Activated CD8-positive, alpha-beta memory T cell treated with anti-CD3 and anti-CD28 coated beads for 48 hours (primary cell): ENCODE measurements at places on chromosomes 2 and 18.

DNA sequence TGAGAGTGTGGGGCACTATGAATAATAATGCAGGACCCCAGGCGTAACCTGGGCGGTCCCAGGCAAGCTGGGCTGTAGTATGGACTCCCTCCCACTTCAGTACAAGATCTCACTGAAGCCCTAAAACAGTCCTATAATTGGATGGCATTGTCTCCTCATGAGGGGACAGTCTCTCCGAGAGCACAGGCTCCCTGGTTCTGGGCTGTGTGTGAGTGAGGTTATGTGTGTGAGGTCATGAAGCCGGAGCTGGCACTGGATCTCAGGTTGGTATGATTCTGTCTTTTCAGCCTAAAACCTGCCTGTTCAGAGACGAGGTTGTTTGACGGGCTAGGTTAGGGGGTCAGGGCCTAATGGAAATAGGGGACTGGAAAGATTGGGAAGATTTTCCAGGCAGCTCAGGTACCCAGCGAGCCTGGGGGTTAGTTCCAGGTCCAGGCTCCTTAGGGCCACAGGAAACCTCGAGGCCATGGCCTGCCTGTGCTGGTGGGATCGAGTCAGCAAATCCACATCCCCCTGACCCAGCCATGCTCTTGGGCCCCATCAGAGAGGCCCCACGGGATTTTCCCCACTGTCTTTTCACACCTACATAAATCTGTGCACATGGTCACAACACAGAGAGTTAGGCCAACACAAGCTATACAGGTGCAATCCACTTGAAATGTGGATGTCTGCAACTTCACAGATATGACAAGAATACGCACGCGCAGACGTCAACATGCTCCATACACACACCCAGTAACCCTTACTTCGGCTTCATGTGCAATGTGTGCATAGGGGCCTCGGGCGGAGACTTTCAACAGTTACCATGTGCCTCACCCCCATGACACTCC lies 94.8 kb downstream of the INHBB start:
- no peak for DNase-seq

- no peak for DNase-seq
Measured at GRCh38 chr2:224734949-224735348, 18.8 kb upstream of the CCDC195 start.

- DNase-seq: no peak
Measured at GRCh38 chr2:1804351-1804771, 60.0 kb upstream of the PXDN start.

- no peak for DNase-seq
Measured at GRCh38 chr2:22397847-22398246, 987.1 kb upstream of the KLHL29 start.

- DNase-seq: no peak
Measured at GRCh38 chr18:11809895-11810294, 41.3 kb upstream of the CHMP1B start.

DNA sequence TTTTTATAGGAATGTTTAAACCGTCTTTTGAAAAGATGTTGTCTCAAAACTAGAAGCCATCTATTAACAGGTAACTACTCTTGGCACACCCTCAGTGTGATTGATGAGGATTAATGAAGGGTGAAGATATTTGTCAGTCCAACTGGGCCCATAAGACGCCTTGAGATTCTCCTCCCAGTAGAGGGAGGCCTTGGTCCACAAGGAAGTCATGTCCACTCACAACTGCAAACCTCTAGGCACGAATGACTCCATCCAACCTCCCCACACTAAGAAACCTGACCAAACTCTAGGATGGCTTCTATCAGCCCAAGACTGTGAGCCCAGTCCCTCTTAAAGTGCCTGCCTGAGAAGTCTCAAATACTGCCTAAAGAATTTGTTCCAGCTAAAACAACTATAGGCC lies 19.2 kb upstream of the GRP start:
- DNase-seq: no peak

GRCh38 chr18:23077493-23078256 lies 57.6 kb upstream of the CABLES1 start:
- no peak for DNase-seq

DNA sequence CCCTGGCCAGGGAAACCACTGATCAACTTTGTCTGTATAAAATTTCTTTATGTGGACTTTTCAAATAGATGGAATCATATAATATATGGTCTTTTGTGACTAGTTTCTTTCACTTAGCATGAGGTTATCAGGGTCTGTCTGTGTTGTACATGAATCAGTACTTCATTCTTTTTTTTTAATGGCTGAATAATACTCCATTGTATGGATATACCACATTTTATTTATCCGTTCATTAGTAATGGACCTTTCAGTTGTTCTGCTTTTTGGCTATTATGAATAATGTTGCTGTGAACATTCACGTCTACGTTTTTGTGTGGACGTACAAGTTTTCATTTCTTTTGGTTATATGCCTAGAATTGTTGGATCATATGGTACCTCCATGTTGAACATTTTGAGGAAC lies 69.1 kb upstream of the GAREM2 start:
- DNase-seq: no peak

DNA sequence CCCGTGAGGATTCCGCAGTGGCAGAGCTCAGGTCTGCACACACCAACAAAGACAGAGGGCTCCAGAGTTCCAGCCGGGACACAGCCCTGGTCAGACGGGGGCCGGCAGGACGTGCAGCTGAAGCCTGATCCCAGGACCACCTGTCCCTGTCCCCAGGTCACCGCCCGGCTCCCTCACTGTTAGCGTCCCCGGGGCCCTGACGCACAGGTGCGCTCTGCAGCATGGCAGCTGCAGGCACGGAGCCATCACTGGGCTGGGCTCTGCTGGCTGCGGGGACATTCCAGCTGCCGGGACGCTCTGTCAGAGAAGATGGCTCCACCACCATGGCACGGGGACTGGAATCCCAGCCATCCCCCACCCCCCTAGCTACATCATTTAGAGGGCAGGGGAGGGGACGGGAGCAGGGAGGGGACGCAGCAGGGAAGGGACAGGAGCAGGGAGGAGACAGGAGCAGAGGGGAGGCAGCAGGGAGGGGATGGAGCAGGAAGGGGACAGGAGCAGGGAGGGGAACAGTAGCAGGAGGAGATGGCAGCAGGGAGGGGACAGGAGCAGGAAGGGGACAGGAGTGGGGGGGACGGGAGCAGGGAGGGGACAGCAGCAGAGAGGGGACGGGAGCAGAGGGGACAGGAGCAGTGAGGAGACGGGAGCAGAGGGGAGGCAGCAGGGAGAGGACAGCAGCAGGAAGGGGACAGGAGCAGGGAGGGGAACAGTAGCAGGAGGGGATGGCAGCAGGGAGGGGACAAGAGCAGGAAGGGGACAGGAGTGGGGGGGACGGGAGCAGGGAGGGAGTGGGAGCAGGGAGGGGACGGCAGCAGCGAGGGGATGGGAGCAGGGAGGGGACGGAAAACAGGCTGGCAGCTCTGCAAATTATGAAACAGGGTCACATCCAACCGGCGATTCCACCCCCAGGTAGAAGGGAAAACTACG lies 39.8 kb downstream of the SLC66A2 start:
- no peak for DNase-seq

DNA sequence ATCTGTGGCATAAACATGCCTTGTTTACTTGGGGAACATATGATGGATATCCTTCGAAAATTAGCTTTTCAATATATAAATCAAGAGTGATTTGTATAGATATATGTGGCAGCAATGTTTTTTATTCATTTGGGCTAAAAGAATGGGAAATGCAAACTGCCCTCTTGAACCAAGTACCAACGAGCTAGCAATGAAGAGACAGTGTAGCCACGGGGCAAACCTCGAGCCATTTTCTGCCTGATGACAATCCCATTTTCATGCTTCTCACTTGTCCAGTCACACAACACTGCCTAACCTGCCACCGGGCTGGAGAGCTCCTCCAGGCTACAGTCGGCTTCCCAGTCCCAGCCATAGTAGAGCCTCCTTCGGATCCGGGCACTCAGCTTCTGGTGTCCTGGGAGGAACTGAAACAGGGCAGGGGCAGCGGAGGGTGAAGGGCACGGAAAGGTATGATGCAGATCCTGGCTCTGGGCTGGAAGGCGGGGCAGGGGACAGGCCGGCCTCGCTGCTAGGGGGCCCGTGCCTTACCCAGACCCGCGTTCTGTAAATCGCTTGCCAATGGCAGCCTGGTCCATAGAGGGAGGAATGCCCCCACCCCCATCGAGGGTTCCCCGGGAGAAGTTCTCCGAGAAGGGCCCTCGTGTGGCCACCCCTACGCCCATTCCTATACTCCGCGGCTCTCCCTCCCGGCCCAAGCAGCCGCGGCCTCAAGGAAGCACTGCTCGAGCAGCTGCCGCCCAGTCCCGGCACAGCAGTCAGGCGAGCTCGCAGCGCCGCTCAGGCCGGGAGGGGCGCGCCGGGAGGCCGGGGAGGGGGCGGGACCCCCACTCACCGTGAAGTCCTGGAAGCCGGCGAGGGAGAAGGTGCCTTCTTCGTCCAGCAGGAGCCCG lies 552 bp downstream of the CNPPD1 start:
- DNase-seq: no peak

GRCh38 chr2:170070778-170071177 lies 107.2 kb upstream of the MYO3B start:
- DNase-seq: no peak

DNA sequence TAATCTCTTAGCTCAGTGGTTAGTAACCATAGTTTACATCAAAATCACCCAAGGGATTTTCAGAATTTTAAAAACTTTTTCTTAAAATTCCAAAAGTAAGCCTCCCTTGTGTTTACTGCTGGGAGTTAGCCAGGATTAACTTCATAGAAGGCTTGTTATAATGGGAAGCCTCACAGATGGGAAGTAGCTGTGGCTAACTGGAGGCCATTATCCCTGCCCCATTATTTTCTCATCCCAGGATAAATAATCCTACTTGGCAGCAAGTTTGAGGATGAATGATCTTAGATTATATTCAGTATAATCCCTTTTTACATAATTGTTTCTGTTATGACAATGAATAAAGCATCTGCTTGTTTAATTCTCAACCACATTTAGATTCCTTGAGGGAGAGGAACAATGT lies 25.5 kb downstream of the PLEK start:
- no peak for DNase-seq

DNA sequence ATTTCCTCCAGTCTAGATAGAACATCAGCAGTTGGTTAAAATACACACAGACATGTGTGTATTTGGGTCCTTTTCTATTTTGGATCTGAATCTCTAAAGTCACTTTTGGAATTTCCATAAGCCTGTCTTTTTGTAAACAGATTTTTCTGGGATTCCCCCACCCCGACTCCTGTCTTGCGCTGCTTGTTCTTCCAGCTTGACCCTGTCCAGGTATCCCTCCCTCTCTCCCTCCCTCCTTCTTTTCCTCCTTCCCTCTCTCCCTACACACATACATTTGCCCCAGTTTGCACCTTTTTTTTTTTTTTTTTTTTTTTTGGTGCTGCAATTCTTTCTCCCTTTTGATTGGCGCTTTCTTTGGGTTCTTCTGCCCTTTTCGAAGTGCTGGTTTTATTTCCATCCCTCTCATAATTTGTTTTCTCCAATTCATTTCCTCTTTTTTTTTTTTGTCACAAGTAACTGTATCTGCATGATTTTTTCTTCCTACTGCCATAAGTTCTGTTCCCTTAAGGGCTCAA lies 114.8 kb upstream of the SERTAD2 start:
- DNase-seq: no peak

GRCh38 chr2:156947261-156947660 lies 310.2 kb upstream of the GALNT5 start:
- DNase-seq: no peak

GRCh38 chr2:135557530-135557929 lies 26.2 kb downstream of the R3HDM1 start:
- no peak for DNase-seq

DNA sequence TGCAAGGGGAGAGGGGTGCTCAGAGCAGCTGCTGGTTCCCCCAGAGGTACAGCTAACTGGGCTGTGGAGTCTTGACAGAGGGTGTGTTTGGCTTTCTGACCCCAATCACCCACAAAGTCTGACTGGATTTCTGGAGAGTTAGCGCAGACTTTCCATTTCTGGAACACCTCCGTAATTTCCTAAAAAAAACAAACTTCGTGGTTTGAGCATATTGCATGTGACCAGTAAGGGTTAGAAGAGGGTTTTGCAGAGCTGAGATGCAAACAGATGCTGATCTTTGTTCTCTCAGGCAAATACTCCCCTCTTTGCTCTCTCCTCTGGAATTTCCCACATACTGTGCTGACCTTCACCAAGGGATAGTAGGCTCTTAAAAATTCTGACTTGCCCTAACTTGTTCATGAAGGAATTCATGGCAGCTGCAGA lies 44.5 kb upstream of the TMEM247 start:
- no peak for DNase-seq

GRCh38 chr18:79872527-79873444 lies 75.0 kb downstream of the KCNG2 start:
- DNase-seq: no peak

- no peak for DNase-seq
Measured at GRCh38 chr2:18433872-18434271, 126.6 kb downstream of the RDH14 start.

GRCh38 chr2:105405291-105405690 lies 6.4 kb upstream of the FHL2 start:
- no peak for DNase-seq

GRCh38 chr2:29272311-29272710 lies 157.1 kb downstream of the CLIP4 start:
- no peak for DNase-seq

DNA sequence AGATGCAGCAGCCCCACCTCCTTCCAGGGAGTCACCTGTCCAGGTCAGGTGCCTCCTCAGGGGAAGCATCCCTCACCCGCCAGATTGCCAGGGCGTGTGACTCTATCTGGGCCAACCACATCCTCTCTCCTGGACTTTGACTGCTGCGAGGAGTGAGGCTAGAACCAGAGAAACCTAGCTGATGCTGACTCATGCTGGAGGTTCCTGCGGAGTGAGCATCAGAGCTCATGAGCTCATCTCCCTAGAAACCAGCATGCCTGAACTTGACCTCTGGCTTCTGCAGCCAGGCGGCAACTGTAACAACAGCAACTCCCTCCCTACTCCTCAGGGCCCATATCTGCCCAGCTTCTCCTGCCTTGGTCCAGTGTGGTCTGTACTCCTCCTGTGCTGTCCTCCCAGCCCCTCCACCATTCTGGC lies 28.3 kb upstream of the NT5DC4 start:
- peak; percentile 23 for DNase-seq

GRCh38 chr18:62044490-62045000 lies 142.3 kb downstream of the PIGN start:
- DNase-seq: no peak

- no peak for DNase-seq
Measured at GRCh38 chr2:28424799-28425463, 32.3 kb downstream of the FOSL2 start.

- DNase-seq: no peak
Measured at GRCh38 chr2:228945710-228946109, 325.4 kb downstream of the PID1 start.

DNA sequence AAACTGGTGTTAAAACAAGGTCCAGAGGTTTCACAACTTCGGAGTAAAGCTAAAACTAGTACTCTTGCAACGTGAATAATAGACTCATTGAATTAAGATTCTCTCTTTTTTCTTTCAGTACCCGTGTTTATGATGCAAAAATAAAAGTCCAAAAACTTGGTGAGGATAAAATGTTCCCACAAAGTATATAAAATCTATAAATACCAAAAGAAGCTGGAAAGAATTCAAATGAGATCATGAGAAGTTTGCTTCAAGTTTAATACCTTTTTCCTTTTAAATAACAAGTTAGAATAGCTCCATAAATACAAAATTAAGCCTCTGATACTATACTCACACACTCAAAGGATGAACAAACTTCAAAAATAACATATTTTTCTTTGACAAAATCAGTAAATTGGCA lies 34.0 kb downstream of the METTL4 start:
- no peak for DNase-seq
